ENCODE measurements at places on chromosomes 12 and 14. TPM values are rescaled to one million over a fixed set of nuclear protein-coding genes. Genes with fewer than 3 reads are reported as not detected.

The TSPAN9 gene
- not detected for polyA plus RNA-seq

The MANSC1 gene
- polyA plus RNA-seq, result 0.49 TPM

The CLEC4D gene
- polyA plus RNA-seq, result not detected

The KRT81 gene
- not detected for polyA plus RNA-seq

The HDAC7 gene
- 23.1 TPM for polyA plus RNA-seq

The HOXC11 gene
- not detected for polyA plus RNA-seq

The RAPGEF3 gene
- polyA plus RNA-seq, result 0.15 TPM

The LYSET gene
- polyA plus RNA-seq, result 37.9 TPM

The CNPY2 gene
- polyA plus RNA-seq, result 188 TPM

The FSCB gene
- not detected for polyA plus RNA-seq

The ANKRD13A gene
- polyA plus RNA-seq, result 47.1 TPM

The SMCO2 gene
- not detected for polyA plus RNA-seq

The STAB2 gene
- not detected for polyA plus RNA-seq

The ADAM21 gene
- 0.12 TPM for polyA plus RNA-seq

The VASH1 gene
- 1.4 TPM for polyA plus RNA-seq

The NPAS3 gene
- polyA plus RNA-seq, result not detected

Measured in CD8-positive, alpha-beta memory T cell (primary cell).